Stimulated activated CD4-positive, alpha-beta T cell treated with anti-CD3 and anti-CD28 coated beads, Interleukin-2, amount 100 ng/mL, for 48 hours (primary cell): ENCODE measurements at places on chromosomes 7 and 10.

DNA sequence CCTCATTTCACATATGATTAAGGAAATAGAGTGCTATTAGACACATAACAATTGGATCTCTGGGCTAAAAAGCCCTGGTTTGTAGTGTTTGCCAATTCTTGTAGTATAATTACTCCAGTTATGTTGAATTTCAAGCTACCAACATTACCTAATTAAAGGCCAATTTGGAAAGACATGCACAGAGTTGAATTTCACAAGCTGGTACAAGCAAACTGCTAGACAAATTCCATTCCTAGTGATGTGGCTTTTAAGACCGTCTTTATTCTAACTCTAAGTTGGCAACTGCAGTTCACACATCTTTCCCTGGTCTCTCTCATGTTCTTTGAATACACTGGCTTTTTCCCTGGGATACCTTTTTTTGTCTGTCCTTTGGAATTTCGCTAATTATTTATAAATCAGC lies 384.1 kb upstream of the CNTNAP2 start:
- DNase-seq = no peak

GRCh38 chr10:96413151-96413787 lies 54.5 kb upstream of the OPALIN start:
- no peak for DNase-seq

DNA sequence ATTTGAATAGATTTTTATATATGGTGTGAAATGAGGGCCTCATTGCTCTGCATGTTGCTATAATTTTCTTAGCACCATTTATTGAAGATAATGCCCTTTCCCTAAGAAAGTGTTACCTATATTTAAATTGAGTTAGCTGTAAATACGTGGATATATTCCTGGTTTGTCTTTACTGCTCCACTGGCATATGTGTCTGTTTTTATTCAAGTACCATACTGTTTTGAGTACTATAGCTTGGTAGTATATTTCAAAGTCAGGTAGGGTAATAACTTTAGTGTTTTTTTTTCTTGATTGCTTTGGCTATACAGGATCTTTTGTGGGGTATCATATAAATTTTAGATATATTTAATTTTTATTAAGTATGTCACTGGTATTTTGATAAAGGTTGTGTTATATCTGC lies 31.4 kb downstream of the ZNF273 start:
- no peak for DNase-seq

- DNase-seq = no peak
These were observed 275.6 kb upstream of the FOXK1 start for GRCh38 chr7:4406288-4407058.

DNA sequence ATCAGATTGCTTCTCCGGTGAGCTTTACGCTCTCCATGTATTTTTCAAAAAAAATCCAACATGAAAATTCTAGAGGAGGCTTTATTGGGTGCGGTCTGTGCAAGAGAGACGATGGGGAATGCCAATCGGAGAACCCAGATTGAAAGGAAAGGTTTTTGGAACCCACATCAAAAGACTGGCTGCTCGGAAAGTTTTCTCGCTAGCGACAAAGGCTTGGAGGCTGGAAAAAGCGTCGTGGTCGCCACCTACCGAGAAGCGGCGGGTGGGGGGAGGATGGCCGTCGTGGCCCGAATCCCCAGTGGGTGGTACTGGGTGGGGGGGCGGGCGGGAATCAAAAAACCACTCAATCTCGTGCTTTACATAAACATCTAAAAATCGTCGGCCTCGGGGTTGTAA lies 1.1 kb upstream of the GTF2I start:
- DNase-seq = peak; percentile 41

DNA sequence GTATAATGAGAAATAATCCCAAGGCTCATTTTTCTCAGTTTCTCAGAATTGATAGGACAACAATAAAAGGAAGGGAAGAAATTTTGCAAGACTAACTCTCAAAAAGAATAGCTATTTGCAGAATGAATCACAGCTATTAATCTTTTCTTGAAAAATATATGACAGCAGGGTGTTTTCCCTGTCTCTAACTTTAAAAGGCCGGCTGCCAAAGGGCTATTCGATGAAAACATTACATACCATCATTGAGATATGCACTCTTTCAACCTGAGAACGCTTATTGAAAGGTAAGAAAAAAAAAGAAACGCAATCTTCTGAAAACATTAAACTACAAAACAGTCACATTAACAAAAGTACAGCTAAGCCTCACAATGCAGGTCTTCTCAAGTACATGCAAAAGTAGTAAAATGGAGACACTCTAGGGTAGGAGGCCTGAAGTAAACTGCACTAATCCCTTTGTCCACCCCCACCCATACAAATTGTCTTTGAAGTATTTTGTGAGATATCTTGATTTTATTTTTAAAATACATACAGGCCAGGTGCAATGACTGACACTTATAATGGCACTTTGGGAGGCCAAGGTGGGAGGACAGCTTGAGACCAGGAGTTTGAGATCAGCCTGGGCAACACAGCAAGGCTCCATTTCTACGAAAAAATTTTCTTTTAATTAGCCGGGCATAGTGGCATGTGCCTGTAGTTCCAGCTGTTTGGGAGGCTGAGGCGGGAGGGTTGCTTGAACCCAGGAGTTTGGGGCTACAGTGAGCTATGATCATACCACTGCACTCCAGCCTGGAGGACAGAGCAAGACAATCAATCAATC lies 83.0 kb downstream of the PARD3 start:
- no peak for DNase-seq

DNA sequence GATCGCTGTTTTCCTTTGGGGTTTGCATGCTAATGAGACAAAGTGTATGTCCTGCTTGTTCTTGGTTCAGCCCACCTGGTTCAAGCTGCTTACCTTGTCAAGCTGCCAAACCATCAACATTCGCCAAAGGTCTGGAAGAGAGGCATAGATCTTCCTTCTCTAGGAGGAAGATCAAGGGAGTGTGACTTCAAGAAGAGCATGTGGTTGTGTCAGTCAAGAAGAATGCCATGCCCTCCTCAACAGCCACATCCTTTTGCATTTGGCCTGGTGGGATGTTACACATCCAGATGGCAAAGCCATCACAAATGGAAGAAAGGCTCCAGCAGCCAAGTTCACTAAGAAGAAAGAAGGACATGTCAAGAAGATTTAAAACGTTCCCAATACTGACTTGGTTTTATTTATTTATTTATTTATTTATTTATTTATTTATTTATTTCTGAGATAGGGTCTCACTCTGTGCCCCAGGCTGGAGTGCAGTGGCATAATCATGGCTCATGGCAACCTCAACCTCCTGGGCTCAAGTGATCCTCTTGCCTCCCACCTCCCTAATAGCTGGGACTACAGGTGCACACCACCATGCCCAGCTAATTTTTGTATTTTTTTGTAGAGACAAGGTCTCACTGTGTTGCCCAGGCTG lies 5.1 kb upstream of the PIP4K2A start:
- no peak for DNase-seq

DNA sequence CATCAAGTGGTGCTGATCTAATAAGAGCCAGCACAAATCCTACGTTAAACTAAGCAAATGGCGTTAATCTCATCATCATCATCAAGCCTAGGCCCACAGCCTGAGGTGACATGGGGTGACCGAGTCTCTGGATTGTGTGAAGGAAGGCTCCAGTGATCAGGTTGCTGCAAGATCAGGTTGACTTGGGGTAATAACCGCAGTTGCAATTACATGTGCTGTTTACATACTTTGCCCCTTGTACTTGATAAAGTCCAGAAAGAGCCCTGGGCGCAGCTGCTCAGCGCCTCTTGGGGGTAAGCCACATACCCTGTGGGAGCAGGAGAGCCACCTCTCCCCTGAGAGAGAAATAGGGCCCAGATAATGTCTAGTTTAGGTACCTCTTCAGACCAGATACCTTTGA lies 228.1 kb downstream of the WDR11 start:
- DNase-seq = no peak

DNA sequence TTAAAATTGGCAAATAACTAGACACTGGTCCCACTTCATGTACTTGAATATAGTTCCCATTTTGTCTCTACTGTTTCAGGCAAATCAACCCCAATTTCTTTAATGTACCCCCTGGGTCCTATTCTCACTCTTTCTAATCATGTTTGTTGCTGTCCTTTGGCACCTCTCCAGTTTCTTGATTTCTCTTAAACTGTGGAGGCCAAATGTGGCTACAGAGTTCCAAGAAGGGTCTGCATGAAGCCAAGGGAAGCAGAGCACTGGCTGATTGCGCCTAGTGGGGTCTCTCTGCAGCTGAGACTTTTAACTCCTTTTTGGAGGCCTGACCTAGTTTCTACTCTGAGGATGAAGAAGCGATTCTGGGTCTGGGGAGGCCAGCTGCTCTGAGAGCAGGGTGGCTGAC lies 6.7 kb upstream of the ADAM12 start:
- DNase-seq = no peak

DNA sequence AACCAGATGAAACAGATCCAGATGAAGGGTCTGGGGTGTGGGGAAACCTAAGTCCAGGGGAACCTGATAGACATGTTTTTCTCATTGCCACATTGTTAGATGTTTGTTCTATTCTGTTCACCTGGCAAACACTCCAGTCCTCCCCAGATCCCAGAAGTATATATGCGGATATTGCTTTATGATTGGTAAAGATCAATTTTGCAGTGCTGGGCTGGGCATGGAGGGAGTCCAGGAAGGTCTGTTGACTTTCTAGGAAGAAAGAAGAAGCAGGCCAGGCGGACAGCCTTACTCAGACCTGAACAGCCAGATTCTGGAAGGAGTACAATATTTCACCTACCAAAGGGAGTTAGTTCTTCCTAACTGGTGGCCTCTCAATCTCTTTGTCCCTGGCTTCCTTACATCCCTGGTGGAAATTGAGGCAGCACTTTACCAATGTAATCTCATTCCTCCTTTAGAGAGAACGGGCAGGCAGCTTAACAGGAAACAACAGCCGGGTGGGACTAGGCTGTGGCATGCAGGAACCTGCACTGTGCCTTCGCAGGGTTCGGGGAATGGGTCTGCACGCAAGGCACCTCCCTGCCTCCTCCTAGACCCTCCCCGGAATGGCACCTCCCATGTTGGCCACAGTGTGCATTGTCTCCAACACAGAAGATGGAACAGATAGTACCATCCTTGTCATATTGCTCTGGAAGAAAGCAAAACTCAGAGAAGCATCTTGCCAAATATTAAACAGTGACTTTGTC lies 930 bp downstream of the GIMAP6 start:
- peak; percentile 31 for DNase-seq

DNA sequence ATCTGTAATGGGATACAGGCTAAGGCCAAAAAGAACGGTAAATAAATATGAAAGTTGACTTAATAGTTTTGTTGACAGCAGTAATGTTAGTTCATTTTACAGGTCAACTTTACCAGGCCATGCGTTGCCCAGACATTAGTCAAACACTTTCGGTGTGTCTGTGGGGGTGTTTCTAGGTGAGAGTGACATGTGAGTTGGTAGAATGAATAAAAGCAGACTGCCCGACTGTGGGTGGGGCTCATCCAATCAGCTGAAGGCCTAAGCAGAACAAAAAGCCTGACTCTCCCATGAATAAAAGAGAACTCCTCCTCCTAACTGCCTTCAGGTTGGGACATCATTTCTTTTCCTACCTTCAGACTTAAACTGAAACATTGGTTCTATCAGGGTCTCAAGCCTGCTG lies 132.3 kb downstream of the MTPAP start:
- DNase-seq = no peak

DNA sequence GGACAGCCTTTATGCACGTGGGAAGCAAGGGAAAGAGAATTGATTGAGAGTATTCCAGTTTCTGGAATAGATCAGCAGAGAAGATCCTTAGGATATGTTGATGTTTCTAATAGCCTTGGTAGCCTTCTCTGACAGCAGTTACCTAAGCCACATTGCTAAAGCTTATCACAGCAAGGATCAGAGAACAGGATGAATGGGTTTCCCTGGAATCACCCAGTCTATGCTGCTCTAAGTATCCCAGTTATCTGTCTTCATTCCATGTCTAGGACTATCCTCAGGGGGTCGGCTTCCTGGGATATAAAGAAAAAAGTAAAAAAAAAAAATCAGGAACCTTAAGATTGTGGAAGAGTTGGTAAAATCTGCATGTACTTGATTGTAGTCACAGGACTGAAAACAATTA lies 352.0 kb upstream of the AKR1E2 start:
- no peak for DNase-seq

DNA sequence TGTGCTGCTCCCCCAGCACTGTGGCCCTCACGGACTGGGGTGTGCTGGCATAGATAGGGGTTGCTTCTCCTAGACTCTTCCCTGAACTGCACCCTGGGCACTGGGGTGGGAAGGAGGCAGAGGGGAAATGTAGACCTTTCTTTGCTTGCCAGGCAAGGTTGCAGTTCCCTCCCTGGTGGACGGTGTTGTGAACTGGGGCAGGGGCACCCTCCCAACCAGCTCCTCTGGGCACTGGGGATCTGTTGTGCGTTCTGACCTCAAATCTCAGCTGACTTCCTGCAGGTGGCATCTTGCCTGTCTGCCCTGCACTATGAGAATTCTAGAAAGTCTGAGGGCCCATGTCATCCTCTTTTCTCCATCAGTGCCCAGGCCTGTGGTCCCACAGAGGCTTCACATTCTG lies 53.9 kb downstream of the ARHGAP22 start:
- DNase-seq = no peak

DNA sequence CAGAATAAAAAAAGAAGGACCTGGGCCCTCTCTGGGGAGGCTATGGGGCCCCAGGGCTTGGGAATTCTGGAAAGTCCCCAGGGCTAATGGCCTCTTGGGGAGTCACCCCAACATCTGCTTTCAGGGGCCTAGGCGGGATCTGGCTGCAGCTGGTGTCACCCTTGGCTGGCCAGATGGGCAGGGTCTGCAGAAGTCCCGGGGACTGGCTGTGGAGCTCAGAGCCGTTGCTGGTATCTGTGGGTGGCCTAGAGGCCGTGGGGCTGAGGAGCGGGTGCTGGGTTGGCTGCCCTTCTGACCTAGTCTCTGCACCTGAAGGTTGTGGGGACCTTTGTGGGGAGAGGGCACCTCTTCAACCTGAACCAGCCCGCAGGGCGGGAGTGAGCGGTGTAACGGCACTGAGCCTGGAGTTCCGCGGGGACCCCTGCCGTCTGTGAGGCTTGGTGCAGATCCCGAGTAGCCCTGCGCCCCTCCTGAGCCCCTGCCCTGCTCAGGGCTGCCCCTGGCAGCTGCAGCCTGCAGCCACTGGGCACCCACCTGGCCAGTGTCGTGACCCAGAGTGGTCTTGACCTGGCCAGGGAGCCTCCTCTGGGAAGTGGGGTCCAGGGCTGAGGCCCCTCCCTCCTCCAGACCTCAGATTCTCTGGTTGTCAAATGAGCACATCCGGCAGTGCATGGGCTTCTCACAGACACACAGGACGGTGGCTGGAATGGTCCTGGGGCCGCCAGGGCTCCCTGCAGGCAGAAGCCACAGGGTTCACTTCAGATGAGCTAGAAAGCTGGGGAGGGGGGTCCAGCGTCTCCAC lies 51.5 kb downstream of the UNCX start:
- DNase-seq = no peak
